ENCODE measurements at places on chromosomes 11 and 22. TPM values are rescaled to one million over a fixed set of nuclear protein-coding genes. Genes with fewer than 3 reads are reported as not detected.

The KRTAP5-2 gene
- total RNA-seq = not detected

The TNNI2 gene
- 0.78 TPM for total RNA-seq

The ANKK1 gene
- 0.16 TPM for total RNA-seq

The KLHDC7B gene
- 0.08 TPM for total RNA-seq

The SLC6A5 gene
- total RNA-seq = not detected

The GAB4 gene
- not detected for total RNA-seq

The ACCSL gene
- not detected for total RNA-seq

The TKFC gene
- 21.9 TPM for total RNA-seq

The PATE4 gene
- total RNA-seq = not detected

The DRD2 gene
- not detected for total RNA-seq

The HIC2 gene
- total RNA-seq = 1.9 TPM

The TRPC6 gene
- 0.78 TPM for total RNA-seq

The SCO2 gene
- 2.4 TPM for total RNA-seq

The OR51B4 gene
- total RNA-seq = not detected

The ANO5 gene
- 58.4 TPM for total RNA-seq

The C22orf42 gene
- total RNA-seq = not detected

The DCDC1 gene
- total RNA-seq = not detected

The SHANK3 gene
- total RNA-seq = 25.9 TPM

The SYCE3 gene
- total RNA-seq = not detected

The MS4A2 gene
- 0.67 TPM for total RNA-seq

The SCGB1D4 gene
- not detected for total RNA-seq

The EHF gene
- 0.08 TPM for total RNA-seq

The KREMEN1 gene
- 52.1 TPM for total RNA-seq

The SYT12 gene
- total RNA-seq = 2.2 TPM

The GNB1L gene
- 2.0 TPM for total RNA-seq

The IGLL1 gene
- not detected for total RNA-seq

The CLDN5 gene
- total RNA-seq = 9.3 TPM

The MMP26 gene
- not detected for total RNA-seq

The C11orf52 gene
- total RNA-seq = 2.6 TPM

The MGAT3 gene
- 24.1 TPM for total RNA-seq

The KRTAP5-8 gene
- not detected for total RNA-seq

The EFCAB6 gene
- total RNA-seq = 1.3 TPM

The OR5T3 gene
- total RNA-seq = not detected

The FLRT1 gene
- total RNA-seq = 1.2 TPM

The ASCL2 gene
- not detected for total RNA-seq

The CCDC116 gene
- total RNA-seq = 0.43 TPM

The RHOG gene
- total RNA-seq = 27.5 TPM

The PNPLA3 gene
- total RNA-seq = 0.32 TPM

The TMEM45B gene
- total RNA-seq = 0.11 TPM

The ARHGEF12 gene
- 138 TPM for total RNA-seq

The OR51I1 gene
- not detected for total RNA-seq

The FGF19 gene
- not detected for total RNA-seq

The CYP2D6 gene
- total RNA-seq = 0.35 TPM

The RNF215 gene
- total RNA-seq = 10.5 TPM

The PRODH gene
- 3.0 TPM for total RNA-seq

The APOL2 gene
- total RNA-seq = 47.9 TPM

The WNT11 gene
- total RNA-seq = 9.2 TPM

The OR52I1 gene
- total RNA-seq = not detected

The CTSC gene
- 19.3 TPM for total RNA-seq

All from cardiac septum (tissue), 1 donor.